Right atrium auricular region (tissue), 2 donors: ENCODE measurements at places on chromosomes 5 and 9.

GRCh38 chr9:106503759-106504158 is 359.2 kb upstream of the ZNF462 start:
- no peak for DNase-seq

- DNase-seq, result no peak
Observed at GRCh38 chr5:145937432-145938250, 1.3 kb downstream of the SH3RF2 start.

GRCh38 chr9:967903-968641 is 8.4 kb upstream of the DMRT3 start:
- DNase-seq, result no peak

GRCh38 chr9:22169243-22169642 is 160.1 kb upstream of the CDKN2B start:
- DNase-seq, result no peak

DNA sequence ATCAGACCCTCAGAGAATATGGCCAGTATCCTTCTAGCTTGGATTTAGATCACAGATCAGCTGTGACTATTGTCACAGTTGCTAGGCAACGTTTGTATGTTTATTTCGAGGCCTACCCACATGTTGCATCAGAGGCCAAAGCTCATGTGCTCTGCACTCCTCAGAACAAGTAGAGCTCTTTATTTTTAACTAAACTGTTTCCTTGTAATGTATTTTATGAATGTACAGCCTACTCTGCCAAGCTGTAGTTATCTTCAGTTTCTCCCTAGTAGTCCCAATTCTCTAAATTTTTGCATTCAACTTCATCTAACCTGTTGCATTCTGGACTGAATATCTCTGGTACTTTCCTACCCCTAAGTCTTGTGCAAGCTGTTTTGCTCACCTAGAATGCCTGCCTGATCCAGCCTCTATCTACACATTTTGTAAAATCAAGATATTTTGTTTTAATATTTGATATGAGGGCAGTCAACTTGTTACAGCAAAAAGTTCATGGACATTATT is 52.8 kb downstream of the CAST start:
- no peak for DNase-seq
